GM23248 (cell line): ENCODE measurements at places on chromosomes 7 and 10. TPM values are rescaled to one million over a fixed set of nuclear protein-coding genes. Genes with fewer than 3 reads are reported as not detected.
A peak's percentile ranks its signal among the peaks of the same experiment; 100 is the strongest.

Gene HYAL4
- not detected in 2 replicates for total RNA-seq

DNA sequence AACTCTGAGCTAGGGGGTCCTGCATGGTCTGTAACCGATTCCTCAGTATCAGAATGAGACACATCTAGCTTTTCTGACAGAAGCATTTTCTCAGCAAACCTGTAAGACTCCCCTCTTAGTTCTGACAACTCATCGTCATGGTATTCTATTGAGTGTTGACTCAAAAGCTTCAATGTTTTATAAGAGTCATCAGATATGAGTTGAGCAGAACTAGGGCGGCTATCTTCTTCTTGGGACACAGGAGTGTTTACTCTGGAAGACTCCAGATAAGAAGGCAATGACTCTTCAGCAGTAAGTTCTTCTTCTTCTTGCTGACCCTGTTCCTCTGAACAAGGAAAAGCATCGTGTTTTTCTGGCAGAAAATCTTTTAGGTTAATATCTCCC, 167.0 kb upstream of the CCDC6 start:
- no peak for DNase-seq

DNA sequence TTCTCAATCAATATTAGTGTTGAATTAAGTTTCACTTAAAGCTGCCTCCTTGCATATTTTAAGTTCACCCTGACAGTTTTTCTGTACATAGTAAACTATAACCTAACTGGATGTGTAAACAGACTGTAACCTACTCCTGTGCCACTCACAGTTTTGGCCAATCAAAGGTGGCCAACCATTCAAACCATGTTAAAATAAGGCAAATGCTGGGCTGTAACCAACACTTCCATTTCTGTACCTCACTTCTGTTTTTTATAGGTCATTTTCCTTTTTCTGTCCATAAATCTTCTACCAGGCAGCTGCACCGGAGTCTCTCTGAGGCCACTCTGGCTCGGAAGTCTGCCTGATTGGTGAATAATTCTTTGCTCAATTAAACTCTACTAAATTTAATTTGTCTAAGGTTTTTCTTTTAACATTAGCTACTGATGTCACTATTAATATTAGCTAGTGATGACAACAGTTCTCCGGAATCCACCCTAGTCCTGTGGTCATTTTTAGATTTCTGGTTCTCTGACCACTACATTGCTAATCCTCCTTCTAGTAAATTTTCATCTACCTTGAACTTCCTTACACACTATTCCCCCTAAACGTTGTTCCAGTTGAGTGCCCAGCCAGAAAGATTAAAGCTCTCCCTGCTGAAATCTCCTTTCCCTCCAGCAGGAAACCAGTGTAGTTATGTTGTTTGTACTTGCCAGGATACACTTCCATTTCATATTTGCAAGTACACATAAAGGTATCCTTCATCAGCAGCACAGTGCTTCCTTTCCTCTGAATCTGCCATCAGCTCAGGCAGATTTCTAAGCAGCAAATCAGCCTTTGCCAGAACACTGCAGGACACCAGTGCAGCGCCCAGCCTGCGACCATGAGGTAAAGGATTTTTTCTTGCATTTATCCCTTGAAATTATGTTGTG, 18.6 kb upstream of the IFIT2 start:
- peak; percentile 69 for DNase-seq

DNA sequence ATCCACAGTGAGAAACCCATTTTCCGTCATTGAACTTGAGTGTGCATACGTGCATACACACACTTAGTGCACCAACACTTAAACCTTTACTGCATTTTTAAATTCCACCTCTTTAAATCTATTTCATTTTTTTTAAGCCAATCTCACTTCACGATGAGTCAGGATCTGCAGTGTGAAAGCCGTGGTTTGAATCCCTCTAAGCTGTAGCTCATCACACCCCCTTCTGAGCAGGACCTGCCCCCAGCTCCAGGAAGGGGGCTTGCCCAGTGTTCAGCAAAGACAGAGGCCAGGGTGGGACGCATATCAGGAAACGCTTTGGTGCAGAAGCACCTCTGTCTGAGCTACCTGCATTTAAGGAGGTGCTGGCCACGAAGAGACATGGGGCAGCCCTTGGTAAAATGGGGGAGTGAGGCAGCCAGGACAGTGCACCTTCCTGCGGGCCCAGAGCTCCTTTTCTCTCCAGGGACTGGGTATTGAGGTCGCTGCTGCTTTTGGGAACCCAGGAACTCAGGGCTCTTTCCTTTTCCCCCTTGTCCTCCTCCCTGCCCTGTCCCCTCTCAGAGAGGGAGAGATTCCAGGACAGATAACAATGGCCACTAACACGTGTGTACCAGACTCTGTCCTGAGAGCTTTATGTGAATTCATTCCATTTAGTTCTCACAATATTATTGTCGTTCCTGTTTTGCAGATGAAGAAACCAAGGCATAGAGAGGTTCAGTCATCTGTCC, 21.7 kb downstream of the ZNF316 start:
- DNase-seq: peak; percentile 38

- DNase-seq: no peak
Measured at GRCh38 chr7:99339595-99339994, 13.9 kb downstream of the ARPC1A start.

- DNase-seq: peak; percentile 87
Measured at GRCh38 chr10:61760943-61761824, 98.5 kb downstream of the CABCOCO1 start.

GRCh38 chr7:47601119-47601880, 19.4 kb upstream of the TNS3 start:
- peak; percentile 92 for DNase-seq

- peak; percentile 39 for DNase-seq
Measured at GRCh38 chr7:111678281-111678680, 116.0 kb upstream of the IMMP2L start.

Gene CCL24
- total RNA-seq: not detected in 2 replicates

DNA sequence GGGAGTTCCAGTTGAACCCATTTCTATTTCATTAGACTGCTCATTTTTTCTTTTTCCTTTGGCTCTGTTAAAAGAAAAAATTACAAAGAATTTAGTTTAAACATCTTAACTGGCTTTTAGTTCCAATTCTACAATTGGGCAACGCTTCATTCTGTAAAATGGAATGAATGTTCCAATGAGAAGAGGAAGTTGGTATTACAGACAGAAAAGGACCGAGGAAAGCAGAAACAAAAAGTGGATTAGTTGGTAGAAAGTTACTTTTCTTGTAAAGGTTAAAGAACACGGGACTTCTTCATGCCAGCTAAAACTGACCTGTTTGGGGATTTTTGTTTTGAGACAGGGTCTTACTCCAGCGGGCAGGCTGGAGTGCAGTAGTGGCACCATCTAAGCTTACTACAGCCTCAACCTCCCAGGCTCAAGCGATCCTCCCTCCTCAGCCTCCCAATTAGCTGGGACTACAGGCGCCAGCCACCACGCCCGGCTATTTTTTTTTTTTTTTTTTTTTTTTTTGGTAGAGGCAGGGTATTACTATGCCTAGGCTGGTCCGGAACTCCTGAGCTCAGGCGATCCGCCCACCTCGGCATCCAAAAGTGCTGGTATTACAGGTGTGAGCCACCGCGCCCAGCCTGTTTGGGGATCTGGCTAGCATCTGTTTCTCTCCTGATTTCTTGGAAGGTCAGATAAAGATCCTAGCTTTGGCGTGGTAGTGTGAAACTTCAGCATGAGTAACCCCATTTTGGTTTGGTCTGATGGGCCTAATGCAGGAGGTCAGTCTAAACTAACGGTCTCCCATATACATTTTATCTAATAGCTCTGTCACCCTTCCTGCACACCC, 1.3 kb upstream of the VDAC2 start:
- DNase-seq: no peak

GRCh38 chr10:12422189-12422588, 72.8 kb downstream of the CAMK1D start:
- no peak for DNase-seq
